Regular cardiac myocyte (primary cell): ENCODE measurements at places on chromosomes 3 and 15. TPM values are rescaled to one million over a fixed set of nuclear protein-coding genes. Genes with fewer than 3 reads are reported as not detected.

The PLSCR5 gene
- total RNA-seq: not detected in 2 replicates

The LIPH gene
- 0.96 and 2.3 TPM in 2 replicates for total RNA-seq

The CADPS gene
- 0.85 TPM in 1 of 2 replicates, not detected in the other for total RNA-seq

The HES1 gene
- total RNA-seq: 2.8 and 6.9 TPM in 2 replicates

The SLC2A2 gene
- total RNA-seq: not detected in 2 replicates

The ALPK3 gene
- total RNA-seq: 3.3 and 5.4 TPM in 2 replicates

The LSAMP gene
- total RNA-seq: under 0.01 and 0.28 TPM in 2 replicates

The RAD18 gene
- total RNA-seq: 7.9 and 13.2 TPM in 2 replicates

The IRAK2 gene
- total RNA-seq: 8.1 and 10.4 TPM in 2 replicates

The POMGNT2 gene
- total RNA-seq: 10.2 and 14.9 TPM in 2 replicates

The MUSTN1 gene
- total RNA-seq: 0.56 TPM in 1 of 2 replicates, not detected in the other

The ATP13A5 gene
- not detected in 2 replicates for total RNA-seq

The C2CD4A gene
- 0.28 TPM in 1 of 2 replicates, not detected in the other for total RNA-seq

The CCR3 gene
- not detected in 2 replicates for total RNA-seq

The SPTSSB gene
- total RNA-seq: under 0.01 TPM in 1 of 2 replicates, not detected in the other

The RABL3 gene
- 17.2 and 17.4 TPM in 2 replicates for total RNA-seq

The DOCK3 gene
- total RNA-seq: 0.19 and 0.28 TPM in 2 replicates

The DNAH12 gene
- total RNA-seq: under 0.01 and 0.28 TPM in 2 replicates

The PCOLCE2 gene
- total RNA-seq: 27.8 and 73.6 TPM in 2 replicates

The TBC1D23 gene
- total RNA-seq: 66.3 and 101 TPM in 2 replicates

The CCDC54 gene
- total RNA-seq: not detected in 2 replicates

The MAPKAPK3 gene
- 21.1 and 36.6 TPM in 2 replicates for total RNA-seq

The CLSTN2 gene
- total RNA-seq: 1.3 and 1.4 TPM in 2 replicates

The CORO2B gene
- total RNA-seq: 8.2 and 12.3 TPM in 2 replicates

The SNURF gene
- total RNA-seq: 9.0 and 14.7 TPM in 2 replicates

The GOLGA6D gene
- under 0.01 TPM in 1 of 2 replicates, not detected in the other for total RNA-seq

The UMPS gene
- total RNA-seq: 35.0 and 56.4 TPM in 2 replicates

The DGKG gene
- total RNA-seq: 4.4 and 5.1 TPM in 2 replicates

The AGTR1 gene
- 2.3 and 4.4 TPM in 2 replicates for total RNA-seq

The CCR9 gene
- total RNA-seq: not detected in 2 replicates

The GPR27 gene
- total RNA-seq: 0.28 TPM in 1 of 2 replicates, not detected in the other
